ENCODE measurements at places on chromosomes 5 and 9.

DNA sequence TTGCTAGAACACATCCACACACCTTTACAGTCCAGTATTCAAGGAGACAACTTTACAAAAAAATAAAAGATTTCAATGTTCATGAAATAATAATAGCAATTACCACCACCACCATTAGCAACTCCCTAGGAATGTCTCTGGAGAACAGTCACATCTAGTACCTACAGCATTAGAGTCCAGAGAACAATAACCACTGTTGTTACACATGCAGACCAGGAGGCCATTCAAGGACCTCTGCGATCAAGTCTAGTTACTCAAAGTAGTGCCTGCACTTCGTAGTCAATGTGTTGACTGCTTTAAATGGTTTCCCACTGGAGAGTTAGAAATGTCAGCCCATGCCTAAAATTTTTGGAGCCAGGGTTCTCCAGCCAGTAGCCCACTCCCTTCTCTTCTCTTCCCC is 244.4 kb downstream of the DEPDC1B start:
- DNase-seq, result no peak

- no peak for DNase-seq
These were observed 49.3 kb downstream of the COL15A1 start for GRCh38 chr9:98992885-98993569.

DNA sequence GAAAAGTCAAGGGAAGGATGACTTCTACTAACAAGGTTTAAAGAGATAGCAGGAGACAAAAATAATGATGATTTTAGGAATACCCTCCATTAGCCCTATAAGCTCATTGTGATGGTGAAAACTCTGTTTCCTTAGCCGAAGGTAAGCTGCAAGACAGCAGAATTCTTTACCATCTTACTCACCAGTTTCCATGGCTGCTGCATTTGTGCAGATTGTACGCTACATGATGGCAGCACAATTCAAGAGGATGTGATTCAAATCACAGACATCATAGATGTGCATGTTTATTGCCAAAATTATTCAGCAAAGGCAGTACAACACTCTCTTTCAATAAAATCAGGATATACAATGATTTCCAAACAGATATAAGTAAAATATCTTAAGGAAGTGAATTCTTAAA is 175.6 kb downstream of the SPATA31D1 start:
- DNase-seq, result no peak

DNA sequence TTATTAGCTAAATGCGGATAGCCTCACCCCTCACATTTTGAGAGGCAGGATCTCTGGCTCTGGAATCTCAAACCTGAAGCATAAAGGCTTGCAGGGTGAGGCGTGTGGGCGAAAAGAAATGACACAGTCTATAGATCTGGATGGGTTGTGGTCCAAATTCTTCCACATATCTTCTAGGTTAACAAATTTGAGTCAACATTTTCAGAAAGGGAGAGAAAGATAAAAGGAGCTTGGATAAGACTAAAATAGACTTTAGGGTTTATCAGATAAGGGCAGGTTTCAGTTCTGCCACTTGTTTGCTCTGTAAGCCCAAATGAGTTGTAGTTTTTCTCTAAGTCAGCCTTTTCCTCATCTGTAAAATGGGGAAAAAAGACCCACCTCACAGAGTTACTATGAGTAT is 220.9 kb downstream of the TRIM32 start:
- DNase-seq, result no peak

DNA sequence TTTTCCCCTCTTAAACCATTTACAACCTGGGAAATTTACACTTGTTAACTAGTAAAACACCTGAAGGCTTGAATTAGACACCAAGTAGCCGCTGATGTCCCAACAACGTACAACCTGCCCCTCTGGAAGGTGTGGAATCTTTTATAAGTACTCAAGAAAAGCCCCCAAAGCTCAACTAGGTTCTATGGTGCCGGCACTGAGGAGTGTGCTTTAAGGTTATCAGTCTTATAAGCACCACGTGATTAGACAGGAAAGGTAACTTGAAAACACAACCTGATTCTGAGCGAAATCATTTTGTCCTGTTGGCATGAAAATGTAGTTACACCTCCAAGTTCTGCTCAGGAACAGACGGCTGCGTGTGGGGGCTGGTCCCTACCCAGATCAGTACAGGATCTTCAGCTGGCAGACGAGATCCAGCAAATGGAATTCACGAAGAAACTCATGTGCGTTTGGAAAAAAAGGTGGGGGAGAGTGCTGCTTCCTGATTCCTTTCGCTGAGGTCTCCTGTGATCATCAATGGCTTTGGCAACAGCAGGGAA is 195.5 kb downstream of the MEF2C start:
- no peak for DNase-seq
